T follicular helper cell (primary cell): ENCODE measurements at places on chromosomes 4 and X.

DNA sequence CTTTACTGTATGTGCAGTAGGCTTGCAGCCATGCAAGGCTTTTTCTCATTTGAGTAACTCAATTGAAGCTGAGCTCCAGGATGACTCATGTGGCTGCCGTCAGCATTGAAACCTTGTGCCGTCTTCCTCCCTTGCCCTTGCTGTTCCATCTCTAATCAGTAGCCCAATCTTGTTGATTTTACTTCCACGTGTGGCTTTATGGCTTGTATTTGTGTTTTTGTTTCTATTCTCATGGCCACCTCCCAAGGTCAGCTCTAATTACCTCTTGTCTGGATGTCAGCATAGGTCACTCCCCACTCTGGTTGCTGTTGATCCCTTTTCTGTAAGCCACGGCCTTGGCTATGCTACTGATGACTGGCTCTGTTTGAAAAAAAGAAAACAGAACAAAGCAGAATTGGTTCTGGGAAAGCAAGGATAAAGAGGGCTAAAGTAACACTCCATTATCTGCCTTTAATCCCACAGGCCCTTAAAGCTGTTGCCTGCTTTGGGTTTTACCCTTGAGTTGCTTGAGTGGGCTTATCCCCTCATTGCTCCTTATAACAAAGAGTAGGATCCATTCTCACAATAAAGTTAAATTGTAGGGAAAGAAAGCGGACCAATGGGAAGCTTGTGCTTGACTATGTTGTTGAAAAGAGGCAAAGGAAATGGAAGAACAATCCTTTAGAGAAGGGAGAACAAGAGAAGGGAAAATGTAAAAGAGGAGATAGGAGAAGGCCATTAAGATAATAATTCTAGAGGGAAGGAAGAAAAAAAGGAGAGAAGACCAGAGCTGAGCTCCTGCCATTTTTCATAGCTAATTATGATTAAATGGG lies 173.9 kb upstream of the PGRMC2 start:
- no peak for DNase-seq

DNA sequence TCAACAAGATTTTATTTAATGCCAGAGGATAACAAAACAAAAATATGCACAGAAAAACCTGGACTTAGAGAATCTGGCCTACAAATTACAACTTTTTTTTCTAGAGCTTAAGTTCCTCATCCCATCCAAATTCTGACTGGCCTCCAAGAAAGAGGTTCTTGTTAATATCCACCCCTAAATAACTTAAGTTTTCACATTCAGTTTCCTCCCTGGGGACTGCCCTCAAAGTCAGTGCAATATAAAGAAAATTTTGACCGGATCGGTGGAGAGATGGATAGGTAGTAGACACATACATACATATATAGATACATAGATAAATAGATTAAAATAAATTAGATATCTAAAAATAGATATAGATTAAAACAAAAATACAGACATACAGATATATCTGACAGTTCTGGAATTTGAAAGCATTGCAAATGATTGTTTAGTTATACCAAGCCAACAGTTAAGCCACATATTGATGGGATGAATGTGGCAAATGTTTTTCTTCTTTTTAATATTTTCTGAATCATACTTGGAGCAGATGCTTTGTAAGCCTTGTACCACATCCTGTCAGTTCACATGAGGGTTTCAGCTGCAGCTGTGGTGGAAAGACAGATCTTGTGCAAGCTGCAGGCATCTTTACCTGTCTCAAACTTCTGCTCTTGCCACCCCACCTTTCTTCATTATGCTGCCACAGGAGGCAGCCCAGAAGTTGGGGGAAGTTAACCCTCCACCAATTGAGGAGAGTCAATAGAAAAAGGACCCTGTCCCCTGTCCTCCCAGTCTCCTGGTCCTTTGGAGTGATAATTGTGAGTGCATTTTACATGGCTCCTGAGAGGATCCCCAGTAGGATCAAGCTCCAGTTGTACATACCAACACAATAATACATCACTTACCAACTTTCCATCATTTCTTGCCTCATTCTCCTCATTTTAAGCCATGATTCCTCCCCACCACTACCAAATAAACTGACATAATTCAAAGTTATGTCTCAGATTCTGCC lies 58.5 kb upstream of the PRDM8 start:
- peak; percentile 40 for DNase-seq

DNA sequence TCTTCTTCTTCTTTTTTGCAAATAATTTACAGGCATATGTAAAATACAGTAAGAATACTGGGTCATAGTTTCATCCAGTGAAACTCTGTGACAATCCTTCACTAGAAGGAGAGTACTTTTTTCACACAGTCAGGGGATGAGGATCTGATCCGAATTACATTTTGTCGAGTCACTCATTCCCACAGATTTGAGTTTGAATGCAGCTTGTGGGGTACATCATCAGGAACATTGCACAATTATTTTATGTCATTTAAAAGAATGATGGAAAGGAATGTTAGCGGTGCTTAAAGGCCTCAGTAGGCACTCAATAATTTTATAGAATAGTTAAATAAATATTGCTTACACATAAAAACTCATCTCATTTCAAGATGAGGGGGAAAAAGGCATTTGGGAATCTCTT lies 88.6 kb downstream of the CHRNA9 start:
- DNase-seq, result no peak

DNA sequence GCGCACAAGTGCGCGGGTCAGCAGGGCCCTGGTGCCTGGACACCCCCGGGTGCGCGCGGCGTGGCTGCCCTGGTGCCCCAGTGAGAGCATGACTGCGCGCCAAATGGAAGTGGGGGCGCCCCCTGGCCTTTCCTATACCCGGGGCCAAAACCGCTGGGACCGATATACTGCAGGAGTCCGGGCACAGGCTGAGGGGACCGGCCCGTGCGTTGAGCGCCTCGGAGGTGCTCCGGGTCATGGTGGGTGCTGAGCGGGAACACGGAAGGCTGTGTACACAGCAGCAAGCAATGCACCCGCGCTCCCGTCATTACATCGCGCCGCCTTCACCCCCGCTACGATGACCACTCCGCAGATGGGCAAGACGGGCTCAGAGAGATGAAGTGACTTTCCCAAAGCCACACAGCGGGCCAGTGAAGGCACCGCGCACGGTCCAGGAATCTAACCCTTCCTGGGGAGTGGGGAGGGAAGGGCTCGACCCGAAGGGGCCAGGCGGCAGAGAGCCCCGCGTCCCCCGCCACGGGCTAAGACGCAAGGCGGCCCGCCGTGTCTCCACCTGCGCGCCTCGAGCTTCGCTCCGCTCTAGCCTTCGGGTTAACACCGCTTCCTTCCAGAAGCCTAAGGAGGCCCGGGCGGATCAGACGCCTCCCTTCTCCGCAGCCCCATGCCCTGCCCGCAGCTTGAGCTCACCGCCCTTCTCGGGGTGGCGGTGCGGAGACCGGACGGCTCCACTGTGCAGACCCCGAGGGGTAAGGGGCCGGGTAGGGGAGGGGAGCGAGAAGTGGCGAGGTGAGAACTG lies 11.3 kb downstream of the HMX1 start:
- DNase-seq, result no peak

GRCh38 chrX:42752730-42753129 lies 25.2 kb downstream of the PPP1R2C start:
- no peak for DNase-seq

DNA sequence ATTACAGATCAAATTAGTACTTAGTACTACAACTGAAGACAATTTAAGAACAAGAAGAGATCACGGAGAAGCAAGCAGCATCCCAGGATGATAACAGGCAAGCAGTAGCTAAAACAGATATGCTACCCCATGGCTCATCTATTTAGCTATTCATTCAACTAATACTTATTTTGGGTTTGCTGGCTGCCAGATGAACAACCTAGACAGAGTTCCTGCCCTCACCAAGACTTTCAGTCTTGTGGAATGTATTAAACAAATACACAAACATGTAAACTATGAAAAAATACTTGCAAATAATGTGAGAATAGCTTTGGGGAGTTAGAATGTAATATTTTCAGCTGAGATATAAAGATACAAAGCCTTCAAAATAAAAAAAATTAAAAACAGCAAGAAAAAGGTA lies 2.4 kb upstream of the CORIN start:
- no peak for DNase-seq

- DNase-seq, result no peak
Measured at GRCh38 chr4:4794421-4794820, 65.0 kb upstream of the MSX1 start.

DNA sequence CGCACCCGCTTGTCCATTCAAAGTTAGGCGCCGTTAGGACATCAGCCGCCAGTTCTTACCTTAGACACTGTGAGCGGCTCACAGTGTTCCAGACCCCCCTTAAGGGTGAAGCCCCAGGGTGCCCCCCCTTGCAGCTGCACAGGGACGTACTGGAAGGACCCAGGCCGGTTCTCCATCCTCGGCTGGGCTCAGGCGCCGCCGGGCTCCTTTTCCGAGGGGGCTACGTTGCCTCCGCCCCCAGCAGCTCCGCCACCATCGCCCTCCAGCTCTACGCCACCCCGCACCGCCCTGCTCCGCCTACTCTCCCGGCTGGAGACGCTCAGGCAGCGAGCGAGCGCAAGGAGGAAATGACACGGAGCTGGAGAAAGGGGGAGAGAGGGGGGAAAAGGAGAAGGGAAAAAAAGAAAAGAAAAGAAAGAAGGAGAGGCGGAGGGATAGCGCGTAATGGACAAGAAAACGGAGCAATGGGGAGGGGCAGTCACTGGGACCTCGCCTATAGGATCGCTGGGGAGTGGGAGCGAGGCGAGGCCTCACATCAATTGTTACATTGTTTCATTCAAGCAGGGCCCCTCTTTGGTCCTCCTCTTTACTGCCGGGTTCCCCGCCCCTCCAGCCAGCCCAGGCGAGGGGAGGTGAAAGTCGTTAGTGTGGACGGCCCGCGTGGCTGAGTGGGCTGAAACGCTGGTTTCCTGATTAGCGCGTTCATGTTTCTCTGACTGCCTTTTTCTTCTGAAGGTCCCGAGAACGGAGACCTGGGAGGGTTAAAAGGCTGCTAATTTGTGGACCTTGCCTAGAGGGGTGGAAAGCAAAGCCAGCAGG lies at the start of gene SHROOM4:
Gene SHROOM4 (minus strand): TSS at position 352 of the 819 bp plus-strand sequence. CDS start 176 bp downstream, at position 176.
- DNase-seq, result no peak

GRCh38 chrX:38060331-38060878 lies 54.1 kb downstream of the SYTL5 start:
- DNase-seq, result no peak

DNA sequence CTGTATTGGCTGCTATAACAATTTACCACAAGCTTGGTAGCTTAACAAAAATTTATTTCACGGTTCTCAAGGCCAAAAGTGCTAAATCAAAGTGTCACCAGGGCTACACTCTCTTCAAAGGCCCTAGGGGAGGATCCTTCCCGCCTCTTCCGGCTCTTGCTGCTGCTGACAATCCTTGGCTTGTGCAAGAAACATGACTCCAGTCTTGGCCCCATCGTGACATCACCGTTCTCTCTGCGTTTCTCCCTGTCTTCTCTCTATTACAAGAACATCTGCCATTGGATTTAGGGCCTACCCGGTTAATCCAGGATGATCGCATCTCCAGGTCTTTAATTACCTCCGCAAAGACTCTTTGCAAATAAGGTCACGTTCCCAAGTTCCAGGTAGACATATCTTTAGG lies 10.4 kb upstream of the CLCN4 start:
- no peak for DNase-seq

GRCh38 chrX:15136795-15137194 lies 133.1 kb downstream of the ASB9 start:
- DNase-seq, result no peak

GRCh38 chr4:77232653-77233052 lies 75.6 kb downstream of the CCNG2 start:
- DNase-seq, result no peak

- DNase-seq, result no peak
Measured at GRCh38 chr4:23717528-23718248, 172.2 kb downstream of the PPARGC1A start.

GRCh38 chrX:102515975-102516941 lies at the start of gene TMSB15A:
Gene TMSB15A, minus strand, starts transcription at chrX:102516739.
- DNase-seq, result peak; percentile 44

GRCh38 chr4:100360211-100360610 lies 157.6 kb downstream of the EMCN start:
- DNase-seq, result no peak

- no peak for DNase-seq
Measured at GRCh38 chrX:129000797-129001196, 522.5 kb downstream of the SMARCA1 start.

DNA sequence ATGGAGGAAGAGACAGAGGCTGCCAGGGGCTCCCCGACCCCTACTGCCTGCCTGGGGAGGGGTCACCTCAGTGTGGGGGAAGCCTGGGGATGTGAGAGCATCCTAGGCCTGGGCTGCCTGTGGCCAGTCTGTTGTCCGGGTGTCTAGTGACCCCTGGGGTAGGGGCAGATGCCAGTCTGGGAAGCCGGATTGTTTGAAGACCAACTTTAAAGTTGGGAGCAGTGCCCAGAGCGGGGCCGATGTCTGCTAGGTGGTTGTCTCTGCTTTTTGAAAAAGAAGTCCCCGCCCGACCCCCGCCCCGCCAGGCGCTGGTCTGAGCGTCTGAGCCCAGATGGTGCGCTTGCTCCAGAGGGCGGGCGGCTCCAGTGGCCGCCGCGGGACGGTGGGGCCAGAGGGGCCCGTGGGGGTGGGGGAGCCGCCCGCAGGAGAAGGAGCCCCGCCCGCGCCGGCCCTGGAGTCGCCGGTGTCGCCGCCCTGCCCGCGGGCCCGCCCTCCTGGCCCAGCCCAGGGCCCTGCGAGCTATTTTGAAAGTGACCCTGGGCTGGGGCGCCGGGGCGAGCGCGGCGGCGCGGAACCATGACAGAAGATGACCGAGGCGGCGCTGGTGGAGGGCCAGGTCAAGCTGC lies at the start of gene DOK7:
Gene DOK7 (plus strand): TSS at position 517 of the 626 bp plus-strand sequence. CDS start 70 bp downstream, at position 587.
- DNase-seq, result no peak

DNA sequence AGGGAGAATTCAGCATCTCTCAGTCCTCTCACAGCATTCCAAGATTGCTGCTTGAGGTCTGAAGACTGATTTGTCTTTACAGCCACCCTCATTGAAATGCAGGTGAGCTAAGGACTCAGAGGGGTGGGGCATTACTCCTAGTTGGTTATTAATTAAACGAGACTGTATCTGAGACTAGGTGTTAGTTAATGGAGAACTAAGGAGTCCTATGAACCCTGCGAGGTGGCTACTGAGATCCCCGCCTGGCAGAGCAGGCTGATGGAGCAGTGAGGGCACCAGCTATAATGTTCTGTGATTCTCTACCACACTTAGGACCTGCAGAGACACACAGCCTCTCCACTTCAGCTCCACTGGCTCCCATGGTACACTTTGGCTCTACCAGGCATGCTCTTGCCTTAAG lies 215.3 kb downstream of the MID1IP1 start:
- DNase-seq, result no peak

DNA sequence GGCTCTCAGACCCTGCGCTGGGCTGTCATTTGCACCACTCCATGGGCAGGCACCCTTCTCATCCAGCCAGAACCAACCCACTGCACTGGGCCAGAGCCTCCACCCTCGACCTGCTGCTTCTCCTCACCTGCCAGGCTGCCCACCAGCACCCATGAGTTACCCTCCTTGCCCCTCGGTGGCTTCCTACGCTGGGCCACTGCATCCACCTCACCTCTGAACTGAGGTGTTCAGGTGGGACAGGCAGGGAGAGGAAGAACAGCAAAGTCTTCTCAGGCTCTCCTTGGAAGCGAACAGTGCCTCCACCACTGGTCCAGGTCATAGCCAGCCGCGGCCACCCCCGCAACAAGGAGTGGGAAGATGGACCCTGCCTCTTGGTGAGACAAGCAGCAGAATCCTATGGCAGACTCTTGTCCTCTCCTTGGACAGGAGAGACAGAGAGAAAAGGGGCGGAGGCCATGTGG lies 32.4 kb upstream of the HMX1 start:
- DNase-seq, result no peak

- no peak for DNase-seq
Measured at GRCh38 chr4:163344147-163345125, 744 bp downstream of the NPY5R start.
